ENCODE measurements at places on chromosomes 3 and 15.

- no peak for DNase-seq
Observed at GRCh38 chr3:172180473-172180872, 141.1 kb downstream of the FNDC3B start.

DNA sequence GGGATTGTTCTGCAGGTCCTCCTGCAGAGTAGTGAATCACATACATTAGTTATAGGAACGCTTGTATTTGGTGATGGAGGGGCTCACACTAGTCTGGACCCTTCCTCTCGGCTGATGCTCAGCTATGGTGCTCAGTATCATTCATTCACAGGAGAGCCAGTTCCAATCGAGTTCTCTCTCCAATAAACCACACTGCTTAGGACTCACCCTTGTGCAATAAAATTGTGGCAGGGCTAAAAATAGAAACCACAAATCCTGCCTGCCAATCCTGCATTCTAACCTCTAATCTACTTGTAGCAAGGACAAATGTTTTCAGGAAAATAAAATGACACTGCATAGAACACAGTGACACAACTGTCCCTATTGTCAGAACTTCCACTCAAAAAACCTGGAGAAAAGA lies 138.4 kb upstream of the TBL1XR1 start:
- no peak for DNase-seq

- no peak for DNase-seq
Observed at GRCh38 chr3:184598574-184598927, 37.0 kb downstream of the EPHB3 start.

- DNase-seq, result no peak
Observed at GRCh38 chr15:48930735-48931134, 33.0 kb downstream of the SHC4 start.

DNA sequence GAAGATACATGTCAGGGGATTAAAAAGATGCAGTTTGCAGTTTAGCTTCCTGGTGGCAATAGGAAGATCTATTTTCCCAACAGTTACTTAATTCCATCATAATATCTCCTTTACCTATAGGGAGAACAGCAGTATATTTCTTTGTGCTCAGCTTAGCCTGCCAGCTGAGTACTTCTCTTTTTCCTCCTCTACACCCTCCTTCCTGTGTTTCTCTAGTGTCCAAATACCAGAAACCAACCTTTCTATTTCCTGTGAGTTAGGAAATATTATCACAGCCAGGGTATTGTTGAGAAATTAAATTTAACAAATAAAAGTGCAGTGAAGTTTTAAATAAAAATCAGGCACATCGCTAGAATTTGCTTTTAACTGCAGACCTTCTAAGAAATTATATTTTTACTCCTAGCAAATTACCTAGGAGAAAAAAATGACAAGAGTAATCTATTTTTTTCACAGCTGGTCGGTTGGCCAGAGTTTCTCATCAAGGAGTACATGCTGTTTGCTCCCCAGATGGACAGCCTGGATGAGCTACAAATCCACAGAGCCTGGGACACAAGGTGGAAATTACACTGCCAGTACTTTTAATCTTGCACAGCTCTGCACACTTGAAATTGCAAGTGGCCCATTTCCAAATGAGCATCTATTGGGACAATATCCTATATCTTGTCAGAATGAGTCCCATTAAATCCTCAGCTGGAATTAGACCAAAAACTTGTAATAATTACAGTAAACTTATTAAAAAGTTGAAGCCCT lies 185.2 kb upstream of the CFAP20DC start:
- DNase-seq, result no peak

DNA sequence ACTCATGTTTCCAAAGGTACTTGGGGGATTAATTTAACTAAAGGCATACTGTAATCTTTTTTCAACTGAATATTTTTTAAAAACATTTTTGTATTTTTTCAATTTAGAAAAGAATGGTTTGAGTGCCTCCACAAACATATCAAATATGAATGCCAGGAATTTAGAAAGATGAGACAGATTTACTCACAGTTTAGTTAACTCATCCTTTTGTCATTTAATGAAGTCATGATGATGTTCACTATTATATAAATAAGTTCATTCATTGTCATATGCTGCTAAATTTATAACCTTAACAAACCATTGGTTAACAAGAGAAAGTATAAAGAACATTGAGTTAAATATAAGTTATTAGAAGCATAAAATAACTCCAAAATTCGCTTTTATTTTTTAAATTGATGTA lies 50.0 kb downstream of the FGF7 start:
- no peak for DNase-seq

- DNase-seq, result no peak
Observed at GRCh38 chr3:197206913-197207312, 91.5 kb downstream of the DLG1 start.

DNA sequence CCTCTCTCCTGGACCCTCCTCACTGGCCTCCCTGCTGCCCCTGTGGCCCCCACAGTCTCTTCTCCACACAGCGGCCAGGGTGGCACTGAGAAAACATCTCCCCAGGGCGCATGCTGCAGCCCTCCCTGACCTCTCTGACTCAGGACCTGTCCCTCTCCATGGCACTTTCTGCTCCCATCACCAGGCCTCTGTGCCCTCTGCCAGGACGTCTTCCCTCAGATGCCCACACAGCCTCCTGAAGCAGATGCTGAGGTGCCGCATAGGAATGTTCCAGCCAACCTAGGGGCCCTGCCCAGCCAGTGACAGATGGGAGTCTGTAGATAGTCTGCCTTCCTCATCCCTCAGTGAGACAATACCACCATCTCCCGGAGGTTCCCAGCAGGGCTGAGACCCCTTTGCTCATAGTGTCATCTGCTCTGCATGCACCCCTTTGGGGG lies 8.7 kb downstream of the MYL3 start:
- DNase-seq, result no peak

- no peak for DNase-seq
Observed at GRCh38 chr3:119849126-119849525, 67.2 kb downstream of the NR1I2 start.

GRCh38 chr3:118736107-118736506 lies 298.5 kb downstream of the IGSF11 start:
- no peak for DNase-seq

GRCh38 chr3:117719316-117719926 lies 1009.8 kb downstream of the TUSC7 start:
- DNase-seq, result no peak

GRCh38 chr15:67319961-67320360 lies 65.4 kb downstream of the IQCH start:
- DNase-seq, result no peak

DNA sequence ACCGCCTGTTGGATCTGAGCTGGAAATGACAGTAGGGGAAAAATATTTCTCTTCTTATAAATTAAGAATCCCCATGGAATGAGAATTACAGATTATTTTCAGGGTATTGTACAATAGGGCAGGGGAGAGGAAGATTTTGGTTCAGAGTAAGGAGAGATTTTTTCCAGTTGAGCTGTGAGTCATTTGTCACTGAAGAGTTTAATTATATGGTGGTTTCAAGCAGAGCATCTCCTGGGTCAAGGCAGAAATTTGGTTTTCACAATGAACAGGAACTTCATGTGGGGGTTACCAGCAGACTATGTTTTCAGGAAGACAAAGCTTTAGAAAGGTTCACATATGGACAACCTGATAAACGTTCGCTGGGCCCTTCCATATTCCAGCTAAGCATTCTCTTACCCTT lies 182.8 kb upstream of the NR2E3 start:
- no peak for DNase-seq

GRCh38 chr3:141405591-141405990 lies 37.3 kb downstream of the ZBTB38 start:
- DNase-seq, result no peak

GRCh38 chr15:77974098-77974414 lies 103.5 kb downstream of the TBC1D2B start:
- no peak for DNase-seq

- DNase-seq, result no peak
Observed at GRCh38 chr15:91936182-91936775, 82.8 kb downstream of the SLCO3A1 start.

Data from activated T-cell treated with anti-CD3 and anti-CD28 coated beads for 48 hours (primary cell).